ENCODE measurements at places on chromosomes 2 and 18.
A peak's percentile ranks its signal among the peaks of the same experiment; 100 is the strongest.

GRCh38 chr2:219508971-219509779 is 5.1 kb upstream of the ASIC4 start:
- no peak for DNase-seq

DNA sequence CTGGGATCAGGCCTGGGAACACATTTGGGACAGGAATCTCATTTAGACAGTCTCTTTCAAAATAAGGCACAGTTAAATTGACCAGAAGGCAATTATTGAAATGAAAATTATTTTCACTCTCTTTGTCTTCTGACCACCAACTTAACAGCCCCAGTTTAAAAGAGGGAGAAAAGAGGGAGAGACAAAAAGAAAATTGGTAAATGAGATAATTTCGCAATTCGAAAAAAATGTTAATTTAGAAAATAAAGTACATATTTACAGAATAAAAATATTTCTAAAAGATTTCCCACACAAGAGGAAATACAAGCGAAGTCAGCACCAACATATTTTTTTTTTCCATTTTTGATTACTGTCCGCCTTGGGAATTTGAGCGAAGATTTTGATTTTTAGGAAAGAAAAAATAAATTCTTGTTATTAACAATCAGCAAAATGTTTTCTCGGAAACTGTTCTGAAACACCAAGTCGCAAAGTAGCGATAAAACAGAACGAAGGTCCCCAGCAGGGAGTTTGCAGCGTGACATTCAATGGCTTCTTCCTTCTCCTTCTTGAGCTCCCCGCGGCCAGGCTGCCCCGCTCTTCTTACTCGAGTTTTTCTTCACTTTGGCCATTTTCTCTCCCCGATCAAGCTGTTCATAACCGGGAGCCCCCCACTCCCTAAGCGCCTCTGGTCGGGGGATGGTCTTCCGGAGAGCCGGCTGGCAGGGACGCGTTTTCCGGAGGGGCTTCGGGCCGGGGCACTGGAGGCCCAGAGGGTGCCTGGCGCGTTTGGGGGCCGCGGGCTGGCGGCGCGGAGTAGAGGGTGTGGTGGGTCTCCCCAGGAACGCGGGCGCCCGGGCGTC is 5.0 kb downstream of the SP9 start:
- no peak for DNase-seq

- no peak for DNase-seq
Observed at GRCh38 chr2:168499500-168499899, 43.4 kb downstream of the CERS6 start.

DNA sequence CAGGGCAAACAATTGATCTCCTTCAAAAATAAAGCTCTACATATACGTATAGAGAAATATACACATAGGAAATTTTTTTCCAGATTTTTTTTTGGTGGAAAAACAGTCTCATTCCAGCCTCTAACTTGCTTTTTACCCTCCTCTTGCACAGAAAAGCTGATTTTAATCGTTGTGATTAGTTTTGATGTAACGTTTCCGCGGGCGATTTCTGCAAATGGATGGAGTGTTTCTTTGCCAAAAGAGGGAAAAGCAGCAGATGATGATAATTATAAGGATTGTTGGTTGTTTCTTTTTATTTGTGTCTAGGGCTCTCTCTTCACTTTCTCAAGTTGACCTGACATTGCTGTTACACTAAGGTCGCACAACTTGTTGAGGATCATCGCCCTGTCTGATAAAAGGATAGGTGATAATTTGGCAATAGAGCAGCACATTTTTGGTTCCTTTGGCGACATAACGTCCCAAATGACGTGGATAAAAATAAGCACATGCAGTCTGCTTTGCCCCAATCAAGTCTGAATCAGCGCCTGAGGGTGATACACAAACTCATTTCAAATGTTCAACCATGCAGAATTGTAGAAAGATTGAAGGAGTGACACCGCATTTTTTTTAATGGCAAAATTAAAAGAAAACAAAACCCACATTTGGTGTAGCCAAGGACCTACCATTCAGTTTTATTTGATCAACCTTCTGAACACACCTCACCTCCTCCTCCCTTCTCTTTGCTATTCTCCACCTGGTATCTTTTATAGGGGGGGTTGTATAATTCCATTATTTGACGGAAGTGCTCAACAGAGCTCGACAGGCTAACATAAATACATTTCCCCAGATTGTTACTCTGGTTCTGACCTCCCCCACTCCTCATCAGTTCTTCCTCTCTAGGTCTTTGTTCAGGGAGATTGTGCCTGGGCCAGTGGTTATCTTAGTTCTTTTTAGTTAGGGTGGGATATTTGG is 109.6 kb upstream of the KCTD1 start:
- DNase-seq, result no peak

DNA sequence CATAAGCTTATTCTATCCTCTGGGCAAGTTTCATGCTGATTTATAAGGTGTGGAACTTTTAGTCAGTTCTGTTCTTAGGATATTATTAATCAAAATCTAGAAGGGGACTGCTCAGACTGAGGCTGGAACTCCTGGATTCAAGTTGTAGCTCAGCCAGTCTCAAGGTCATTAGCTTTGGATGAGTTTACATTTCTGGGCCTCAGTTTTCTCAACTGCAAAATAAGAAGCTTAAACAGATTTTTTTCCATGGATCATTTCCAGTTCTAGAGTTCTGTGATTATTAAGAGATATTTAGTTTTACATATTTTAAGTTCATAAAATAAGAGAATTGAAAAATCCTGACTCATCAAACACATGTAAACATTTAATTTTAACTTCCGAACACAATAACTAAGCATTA is 442.5 kb upstream of the PKDCC start:
- DNase-seq, result no peak

GRCh38 chr2:128485761-128486639 is 167.3 kb upstream of the HS6ST1 start:
- DNase-seq, result no peak

GRCh38 chr2:176097820-176098365 is 1.7 kb upstream of the HOXD12 start:
- DNase-seq, result no peak

- DNase-seq, result no peak
Observed at GRCh38 chr2:13694673-13695072, 937.8 kb upstream of the LRATD1 start.

DNA sequence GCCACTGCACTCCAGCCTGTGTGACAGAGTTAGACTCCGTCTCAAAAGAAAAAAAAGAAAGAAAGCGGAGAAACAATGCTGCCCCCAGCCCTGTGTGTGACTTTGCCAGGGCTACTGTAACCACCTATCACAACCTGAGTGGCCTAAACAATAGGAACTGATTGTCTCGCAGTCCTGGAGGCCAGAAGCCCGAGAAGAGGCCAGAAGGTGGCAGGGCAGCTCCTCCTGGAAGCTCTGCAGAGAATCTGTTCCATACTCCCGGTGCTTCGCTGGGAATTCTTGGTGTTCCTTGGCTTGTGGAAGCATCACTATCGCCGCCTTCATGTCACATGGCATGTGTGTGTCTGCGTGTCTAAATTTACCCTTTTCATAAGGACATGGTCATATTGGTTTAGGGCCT is 14.4 kb upstream of the RAB17 start:
- DNase-seq, result no peak

DNA sequence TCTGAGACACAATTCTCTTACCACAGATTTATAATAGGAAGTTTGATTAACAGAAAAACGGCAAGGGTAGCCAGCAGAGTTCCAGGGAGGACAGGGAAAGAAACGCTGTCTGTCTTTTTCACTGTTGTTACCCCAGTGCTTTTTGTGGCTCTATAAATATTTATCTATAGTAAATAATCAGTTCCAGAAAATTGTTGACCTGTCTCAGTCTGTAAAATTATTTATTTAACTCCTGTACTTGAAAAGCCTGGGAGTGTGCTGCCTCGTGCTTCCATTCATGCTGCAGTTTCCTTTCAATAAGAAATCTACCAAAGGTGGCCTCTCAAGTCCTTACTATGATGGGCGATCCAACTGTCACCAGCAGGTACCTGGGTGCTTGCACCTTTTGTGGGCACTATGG is 102.9 kb downstream of the ETAA1 start:
- no peak for DNase-seq

DNA sequence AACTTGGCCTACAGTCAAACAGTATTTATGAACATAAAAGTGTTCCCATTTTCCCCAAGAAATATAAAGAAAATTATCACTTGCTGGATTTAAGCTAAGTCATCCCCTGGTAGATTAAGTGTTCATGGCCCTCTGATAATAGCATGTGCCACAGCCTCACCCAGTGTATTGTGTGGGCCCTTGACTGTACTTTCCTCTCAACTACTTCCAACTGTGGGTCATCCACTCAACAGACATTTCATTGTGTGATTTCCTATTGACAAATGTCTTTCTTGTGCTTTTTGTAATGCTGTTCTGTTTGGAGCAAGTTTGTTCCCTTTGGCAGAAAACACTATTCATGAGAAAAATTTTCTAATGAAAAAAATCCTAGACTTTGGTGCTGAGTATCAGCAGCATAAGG is 48.4 kb upstream of the TMEM17 start:
- no peak for DNase-seq

DNA sequence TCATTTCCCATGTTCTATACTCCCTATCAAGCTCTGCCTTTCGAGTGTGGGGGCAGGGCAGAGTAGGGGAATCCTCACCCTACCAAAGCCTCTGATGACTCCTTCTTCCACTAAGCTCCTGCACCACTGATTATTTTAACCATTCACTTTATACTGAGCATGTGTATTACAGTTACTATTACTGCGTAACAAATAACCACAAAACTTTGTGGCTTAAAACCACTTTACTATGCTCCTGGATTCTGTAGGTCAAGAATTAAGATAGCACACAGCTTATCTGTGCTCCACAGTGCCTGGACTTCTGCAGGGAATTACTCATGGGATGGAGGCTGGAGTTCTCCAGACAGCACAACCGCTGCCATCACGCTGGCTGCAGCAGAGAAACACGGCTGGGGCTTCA is 117.4 kb upstream of the DNAJC10 start:
- DNase-seq, result no peak

DNA sequence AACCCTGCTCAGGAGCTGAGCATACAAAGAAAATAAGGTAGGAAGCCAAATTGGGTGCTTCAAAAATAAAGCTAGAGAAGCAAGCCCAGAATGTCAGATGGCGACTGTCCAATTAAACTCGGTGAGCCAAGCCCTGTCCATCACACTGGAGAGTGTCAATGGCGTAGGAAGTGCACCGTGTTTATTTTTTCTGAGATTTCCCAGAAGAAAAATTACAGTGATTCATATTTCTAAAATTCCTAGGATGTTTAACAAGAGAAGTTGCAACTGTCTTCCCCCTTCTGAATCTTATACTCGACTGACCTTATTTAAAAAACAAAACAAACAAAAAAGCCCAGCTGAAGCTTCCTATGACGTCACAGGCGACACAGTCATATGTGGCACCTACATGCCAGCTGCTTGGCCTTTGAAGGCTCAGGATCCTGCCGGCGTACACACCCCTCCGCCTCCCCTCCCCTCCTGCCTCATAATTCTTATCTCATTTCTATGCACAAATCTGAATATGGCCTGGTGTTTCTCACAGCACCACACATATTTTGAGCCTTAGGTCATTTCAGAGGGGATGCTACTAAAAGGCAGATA is 60.8 kb downstream of the MBP start:
- peak; percentile 61 for DNase-seq

GRCh38 chr2:57448816-57449215 is 597.8 kb upstream of the VRK2 start:
- no peak for DNase-seq

- DNase-seq, result no peak
Observed at GRCh38 chr2:179106676-179107428, 56.9 kb upstream of the CCDC141 start.

GRCh38 chr2:175363699-175364098 is 182.2 kb upstream of the ATP5MC3 start:
- no peak for DNase-seq

- DNase-seq, result no peak
Observed at GRCh38 chr2:172284209-172284608, 143.2 kb upstream of the ITGA6 start.

DNA sequence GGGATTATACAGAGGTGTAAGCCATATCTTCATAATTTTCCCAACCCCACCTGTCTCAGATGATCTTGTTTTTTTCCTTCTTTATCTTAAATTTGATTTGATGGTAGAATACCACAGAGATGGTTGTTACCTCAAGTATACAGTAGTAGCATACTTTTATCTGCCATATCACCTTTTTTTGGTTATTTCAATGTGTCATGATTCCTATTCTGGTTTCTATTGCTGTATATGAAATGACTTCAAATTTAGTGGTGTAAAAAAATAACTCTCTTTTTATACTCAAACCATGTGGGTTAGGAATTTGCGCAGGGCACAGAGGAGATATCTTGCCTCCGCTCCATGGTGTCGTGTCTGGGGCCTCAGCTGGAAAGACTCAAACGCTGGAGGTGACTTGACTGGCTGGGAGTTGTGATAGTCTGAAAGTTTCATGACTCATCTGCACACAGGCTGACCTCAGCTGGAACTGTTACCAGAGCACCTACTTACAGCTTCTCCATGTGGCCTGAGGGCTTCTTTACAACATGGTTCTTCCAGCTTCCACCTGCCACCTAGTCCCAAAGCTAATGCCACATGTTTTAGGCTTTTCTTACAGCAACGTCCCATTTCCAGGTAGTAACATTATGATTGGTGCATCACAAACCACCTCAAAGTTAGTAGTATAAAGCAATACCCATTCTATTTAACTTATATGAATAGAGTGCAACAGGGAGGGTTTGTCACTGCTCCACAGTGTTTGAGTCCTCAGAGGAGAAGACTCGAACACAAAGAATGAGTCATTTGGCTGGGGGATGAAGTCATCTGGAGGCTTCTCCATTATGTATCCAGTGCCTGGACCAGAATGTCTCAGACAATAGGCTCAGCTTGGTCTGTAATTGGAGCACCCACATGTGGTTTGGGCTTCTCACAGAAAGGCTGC is 82.3 kb upstream of the XPO1 start:
- DNase-seq, result no peak

DNA sequence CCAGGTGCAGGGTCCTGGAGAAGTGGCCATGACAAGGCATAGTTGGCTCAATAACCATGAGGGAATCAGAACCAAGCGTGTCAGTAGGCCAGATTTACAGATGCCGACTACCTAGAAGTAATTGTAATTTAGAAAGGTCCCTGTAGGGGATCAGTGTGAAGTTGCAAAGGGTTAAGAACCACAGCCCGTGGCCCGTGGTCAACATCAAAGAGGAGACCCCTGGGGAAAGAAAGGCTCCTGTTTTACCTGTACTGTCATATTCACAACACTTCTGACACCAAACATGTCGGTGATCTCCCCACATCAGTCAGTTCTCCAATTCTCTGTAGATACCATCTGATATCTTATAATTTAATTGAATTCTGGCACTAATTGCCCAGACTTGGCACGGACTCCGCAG is 31.0 kb downstream of the SP100 start:
- DNase-seq, result no peak
